CD8-positive, alpha-beta memory T cell (primary cell): ENCODE measurements at places on chromosomes 12 and 14. TPM values are rescaled to one million over a fixed set of nuclear protein-coding genes. Genes with fewer than 3 reads are reported as not detected.
A peak's percentile ranks its signal among the peaks of the same experiment; 100 is the strongest.

Gene ZFHX2
- total RNA-seq: 2.4 TPM

Gene NAA25
- 41.5 TPM for total RNA-seq

Gene TMEM121
- 17.1 TPM for total RNA-seq

Gene GLS2
- total RNA-seq: 2.5 TPM

Gene HCAR3
- total RNA-seq: not detected

GRCh38 chr12:42696406-42697149 lies 107.0 kb upstream of the PRICKLE1 start:
- no peaks in the 10 kb centered on the region for H3K27me3 ChIP-seq
- no peak overlapping the region for H3K4me3 ChIP-seq
- no peaks in the 10 kb centered on the region for H3K36me3 ChIP-seq
- DNase-seq: no peak

DNA sequence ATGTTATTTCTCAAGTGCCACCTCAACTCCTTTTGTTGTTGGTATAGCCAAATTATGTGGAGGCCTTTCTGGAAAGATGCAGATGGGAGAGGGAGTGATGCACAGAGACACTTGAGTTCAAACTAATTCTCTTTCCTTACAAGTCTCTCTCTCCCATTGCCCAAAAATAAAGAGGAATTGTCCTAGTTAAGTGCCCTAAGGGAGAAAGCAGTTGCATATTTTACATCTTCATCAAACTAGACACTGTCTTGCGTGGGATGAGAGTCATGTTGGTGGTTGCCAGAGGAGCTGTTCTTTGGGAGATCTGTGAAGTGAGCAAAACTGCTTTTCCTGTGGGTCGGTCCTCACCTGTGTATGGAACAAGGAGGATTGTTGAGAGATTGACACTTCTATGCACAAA lies 72.2 kb downstream of the EP400 start:
- H3K4me1 ChIP-seq: no peaks in the 10 kb centered on the region
- peaks cover 70% of the 10 kb centered on the region for H3K36me3 ChIP-seq
- H3K27ac ChIP-seq: no peak overlapping the region
- no peak overlapping the region for H3K4me3 ChIP-seq
- no peak for DNase-seq

DNA sequence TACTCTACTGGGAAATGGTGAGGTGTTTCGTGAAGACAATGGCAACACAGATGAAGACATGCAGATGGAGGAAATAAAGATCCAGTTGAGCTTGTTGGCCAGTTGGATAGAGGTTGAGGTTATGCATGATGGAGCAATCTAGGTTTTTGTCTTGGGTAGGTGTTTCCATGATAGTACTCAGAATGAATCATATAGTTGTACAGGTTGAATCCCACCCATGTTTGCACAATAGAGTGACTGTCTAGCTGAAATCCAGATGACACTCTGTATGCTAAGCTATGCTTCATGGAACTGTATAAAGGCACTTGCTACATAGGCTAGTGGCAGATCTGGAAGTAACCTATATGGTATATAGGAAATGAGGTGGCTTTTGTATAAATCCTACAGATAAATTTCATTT lies 264.9 kb downstream of the NAV3 start:
- no peaks in the 10 kb centered on the region for H3K4me1 ChIP-seq
- no peak overlapping the region for H3K27ac ChIP-seq
- H3K36me3 ChIP-seq: no peaks in the 10 kb centered on the region
- H3K4me3 ChIP-seq: no peak overlapping the region

- H3K27ac ChIP-seq: no peak overlapping the region
- peak overlapping the region; percentile 73 for H3K4me3 ChIP-seq
- H3K27me3 ChIP-seq: no peaks in the 10 kb centered on the region
These were observed 908 bp upstream of the CDKL1 start for GRCh38 chr14:50397390-50398188.

DNA sequence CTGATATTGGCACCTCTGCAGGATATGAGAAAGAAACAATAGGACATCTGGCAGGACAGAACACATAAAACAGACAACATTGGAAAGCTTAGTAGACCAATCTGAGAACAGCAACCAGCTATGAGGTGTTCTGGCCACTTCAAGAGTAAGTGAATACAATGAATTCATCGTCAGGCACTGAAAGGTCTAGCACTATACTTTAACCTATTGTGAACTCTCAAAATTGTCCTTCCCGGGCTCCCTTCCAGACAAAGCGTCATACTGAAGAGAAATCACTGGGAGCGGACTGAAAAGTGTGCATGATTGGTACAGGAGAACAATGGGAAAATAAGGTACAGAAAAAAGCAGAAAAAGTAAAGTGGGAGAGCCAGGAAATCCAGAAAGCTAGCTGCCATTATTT lies 75.8 kb downstream of the LRP6 start:
- no peak overlapping the region for H3K4me3 ChIP-seq
- H3K27me3 ChIP-seq: no peaks in the 10 kb centered on the region
- no peak overlapping the region for H3K27ac ChIP-seq
- DNase-seq: no peak

DNA sequence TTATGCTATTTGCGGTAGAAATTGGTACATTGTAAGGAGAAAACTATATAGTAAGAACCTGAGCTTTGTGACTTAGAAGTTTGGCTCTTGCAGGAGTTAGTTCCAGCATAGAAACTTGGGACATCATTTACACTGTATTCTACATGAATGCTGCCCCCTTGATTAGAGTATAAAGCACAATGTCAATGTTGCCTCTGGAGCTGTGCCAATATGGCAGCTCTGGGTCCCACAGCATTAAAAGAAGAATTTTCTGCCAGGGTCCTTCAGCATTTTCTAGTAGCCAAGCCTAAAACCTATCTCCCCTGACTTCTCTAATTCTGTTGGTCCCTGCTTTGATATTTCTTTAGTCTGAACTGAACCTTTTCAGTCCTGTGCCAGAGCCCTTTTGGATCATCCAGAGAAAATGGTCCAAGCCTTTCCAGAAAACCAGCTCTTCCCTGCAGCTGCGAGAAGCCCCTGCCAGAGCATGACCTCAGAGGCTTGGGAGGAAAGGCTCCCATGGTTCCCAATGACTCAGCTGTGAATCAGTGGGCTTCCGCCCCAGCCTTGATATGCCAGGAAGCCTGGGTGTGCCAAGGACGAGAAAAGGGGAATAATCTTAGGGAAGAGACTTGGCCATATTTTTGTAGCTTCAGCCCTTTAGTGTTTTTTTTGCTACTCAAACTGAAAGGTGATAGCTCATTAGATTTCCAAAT lies 43.2 kb downstream of the PLEKHG7 start:
- no peak overlapping the region for H3K4me3 ChIP-seq
- no peak overlapping the region for H3K27ac ChIP-seq
- no peaks in the 10 kb centered on the region for H3K27me3 ChIP-seq
- no peaks in the 10 kb centered on the region for H3K4me1 ChIP-seq

DNA sequence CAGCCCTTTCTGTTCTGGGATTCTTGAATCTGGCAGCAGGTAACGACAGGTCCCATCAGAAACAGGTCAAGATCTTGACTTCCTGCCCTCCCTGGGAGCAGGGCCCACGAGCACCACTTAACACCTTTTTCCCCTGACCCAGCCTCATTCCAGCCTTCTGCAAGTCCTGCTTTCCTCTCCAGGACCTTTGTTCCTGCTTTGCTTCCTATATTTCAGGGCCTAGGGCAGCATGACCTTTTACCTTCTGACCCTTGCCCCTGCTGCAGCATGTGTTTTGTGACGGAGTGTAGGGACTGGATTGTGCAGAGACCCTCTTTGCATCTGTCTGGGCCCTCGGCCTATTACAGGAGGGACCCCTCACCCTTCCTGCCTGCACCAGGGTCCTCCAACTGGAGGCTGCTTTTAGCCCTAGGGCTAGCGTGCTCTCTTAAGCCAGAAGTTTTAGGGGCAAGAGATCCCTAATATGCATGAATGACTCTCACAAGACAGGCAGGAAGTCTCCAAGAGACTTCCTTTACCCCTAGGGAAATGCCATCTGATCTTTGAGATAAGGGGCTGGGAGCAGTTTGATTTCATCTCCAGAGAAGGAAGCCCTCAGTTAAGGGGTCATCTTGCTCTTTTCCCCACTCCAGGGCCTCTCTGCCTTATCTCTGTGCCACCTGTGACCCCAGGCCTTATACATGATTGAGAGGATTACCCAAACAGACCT lies 209.4 kb upstream of the BCL2L14 start:
- H3K4me1 ChIP-seq: no peaks in the 10 kb centered on the region
- H3K27me3 ChIP-seq: no peaks in the 10 kb centered on the region
- DNase-seq: no peak
- H3K36me3 ChIP-seq: no peaks in the 10 kb centered on the region
- no peak overlapping the region for H3K27ac ChIP-seq

DNA sequence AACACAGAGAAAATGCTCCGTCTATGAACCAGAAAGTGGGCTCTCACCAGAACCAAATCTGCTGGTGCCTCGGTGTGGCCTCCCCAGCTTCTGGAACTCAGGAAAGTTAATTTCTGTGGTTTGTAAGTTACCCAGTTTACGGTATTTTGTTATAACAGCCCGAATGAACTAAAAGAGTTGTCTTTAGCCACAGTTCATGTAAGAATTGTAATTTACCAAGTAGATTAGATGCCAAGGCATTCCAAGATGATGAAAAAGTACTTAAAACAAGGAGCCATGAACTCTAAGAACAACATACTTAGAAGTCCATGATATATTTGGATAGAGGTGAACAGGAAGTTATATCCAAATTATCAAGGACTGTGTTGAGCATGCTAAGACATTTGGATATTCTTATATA lies 259.9 kb upstream of the GARIN6 start:
- H3K36me3 ChIP-seq: no peaks in the 10 kb centered on the region
- H3K4me1 ChIP-seq: no peaks in the 10 kb centered on the region
- no peak overlapping the region for H3K4me3 ChIP-seq
- no peak overlapping the region for H3K27ac ChIP-seq

GRCh38 chr12:57869298-57869926 lies 22.9 kb upstream of the CTDSP2 start:
- H3K4me1 ChIP-seq: peaks cover 5% of the 10 kb centered on the region
- no peak overlapping the region for H3K27ac ChIP-seq
- H3K27me3 ChIP-seq: peaks cover 9% of the 10 kb centered on the region
- H3K36me3 ChIP-seq: no peaks in the 10 kb centered on the region
- no peak for DNase-seq
- no peak overlapping the region for H3K4me3 ChIP-seq

DNA sequence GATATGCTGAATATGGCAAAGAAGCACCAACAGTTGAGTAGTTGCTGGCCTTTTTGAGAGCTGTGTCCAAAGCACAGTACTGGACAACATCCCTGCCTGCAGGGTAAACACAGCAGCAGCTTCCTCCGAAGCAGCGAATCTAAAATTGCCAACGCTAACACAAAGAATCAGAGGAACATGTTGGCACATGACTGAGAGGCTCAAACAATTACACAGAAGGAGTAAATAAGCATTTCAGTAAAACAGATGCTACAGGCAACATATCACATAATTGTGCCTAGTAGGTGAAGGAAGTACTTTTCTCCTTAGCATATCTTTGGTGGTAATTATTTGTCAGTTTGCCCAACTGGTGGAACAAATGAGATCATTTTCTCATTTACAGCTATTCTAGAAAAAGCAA lies 52.1 kb downstream of the KICS2 start:
- H3K36me3 ChIP-seq: no peaks in the 10 kb centered on the region
- H3K27ac ChIP-seq: no peak overlapping the region
- no peaks in the 10 kb centered on the region for H3K4me1 ChIP-seq
- DNase-seq: no peak
- H3K27me3 ChIP-seq: no peaks in the 10 kb centered on the region

GRCh38 chr12:110790301-110790700 lies 47.6 kb upstream of the PPP1CC start:
- H3K27ac ChIP-seq: no peak overlapping the region
- no peaks in the 10 kb centered on the region for H3K27me3 ChIP-seq
- DNase-seq: no peak

- peak overlapping the region; percentile 85 for H3K4me3 ChIP-seq
- DNase-seq: no peak
- H3K36me3 ChIP-seq: no peaks in the 10 kb centered on the region
- peaks cover 31% of the 10 kb centered on the region for H3K4me1 ChIP-seq
These were observed 938 bp upstream of the MAX start for GRCh38 chr14:65103150-65103760.

DNA sequence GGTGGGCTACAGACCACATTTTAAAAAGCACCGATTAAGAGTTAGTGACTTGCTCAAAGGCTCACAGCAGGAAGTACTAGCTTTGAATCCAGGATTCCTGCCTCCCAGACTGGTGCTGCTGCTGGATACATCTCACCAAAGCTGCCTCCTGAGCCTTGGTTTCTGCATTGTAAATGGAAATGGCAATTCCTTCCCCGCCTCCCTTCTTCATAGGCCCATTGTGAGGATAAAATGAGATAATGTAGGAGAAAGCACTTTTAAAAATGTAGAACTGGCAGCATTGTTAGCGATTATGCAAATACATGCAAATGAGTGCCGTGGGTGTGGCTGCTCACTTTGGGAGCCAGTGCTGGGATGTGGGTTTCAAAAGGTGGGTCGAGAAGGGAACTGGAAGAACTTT lies 15.4 kb downstream of the PDE1B start:
- no peak overlapping the region for H3K27ac ChIP-seq
- DNase-seq: no peak
- H3K36me3 ChIP-seq: no peaks in the 10 kb centered on the region
- H3K4me3 ChIP-seq: no peak overlapping the region
- H3K4me1 ChIP-seq: peaks cover 12% of the 10 kb centered on the region

- H3K27ac ChIP-seq: no peak overlapping the region
- no peak overlapping the region for H3K4me3 ChIP-seq
- H3K36me3 ChIP-seq: no peaks in the 10 kb centered on the region
- no peaks in the 10 kb centered on the region for H3K4me1 ChIP-seq
- H3K27me3 ChIP-seq: no peaks in the 10 kb centered on the region
- no peak for DNase-seq
These were observed 322.4 kb upstream of the CLEC14A start for GRCh38 chr14:38578278-38578681.
